ENCODE measurements at places on chromosomes 3 and 15.

DNA sequence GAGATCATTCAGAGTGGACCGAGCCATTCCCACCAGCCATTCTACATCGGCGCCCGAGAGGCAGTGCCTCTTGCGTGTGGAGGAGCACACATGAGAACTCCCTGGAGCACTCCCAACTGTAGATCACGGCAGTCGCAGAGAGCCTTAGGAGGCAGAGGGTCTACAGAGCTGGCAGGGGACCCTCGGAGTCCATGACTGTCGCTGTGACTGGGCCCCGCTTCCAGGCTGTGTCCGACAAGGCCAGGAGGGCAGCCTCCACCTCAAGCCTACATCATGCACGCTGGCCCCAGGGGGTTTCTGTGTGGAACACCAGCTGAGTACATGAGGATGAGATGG lies 159.0 kb downstream of the CHSY1 start:
- DNase-seq: no peak

- no peak for DNase-seq
Measured at GRCh38 chr15:45891766-45892165, 256.9 kb downstream of the SQOR start.

GRCh38 chr15:38088971-38089370 lies 154.5 kb downstream of the TMCO5A start:
- no peak for DNase-seq

GRCh38 chr3:194083637-194084224 lies 52.2 kb upstream of the HES1 start:
- no peak for DNase-seq

- DNase-seq: no peak
Measured at GRCh38 chr3:73148206-73148605, 86.7 kb downstream of the EBLN2 start.

GRCh38 chr3:52809662-52810377 lies 15.2 kb downstream of the ITIH3 start:
- no peak for DNase-seq

DNA sequence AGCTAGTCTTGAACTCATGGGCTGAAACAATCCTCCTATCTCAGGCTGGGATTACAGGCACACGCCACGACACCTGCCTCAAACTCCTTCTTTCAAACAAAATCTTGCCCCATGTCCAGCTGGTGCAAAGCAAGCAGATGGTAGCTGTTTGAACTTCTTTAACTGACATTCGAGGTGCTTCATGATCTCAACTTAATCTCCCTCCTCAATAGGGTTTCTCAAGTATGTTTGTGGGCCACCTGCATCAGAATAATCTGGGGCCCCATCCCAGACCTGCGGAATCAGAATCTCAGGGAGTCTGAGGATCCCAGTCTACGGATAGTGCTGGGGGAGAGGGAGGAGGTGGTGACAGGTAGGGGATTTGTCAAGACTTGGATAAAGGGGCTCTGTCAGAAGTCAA lies 20.9 kb upstream of the TRH start:
- no peak for DNase-seq

DNA sequence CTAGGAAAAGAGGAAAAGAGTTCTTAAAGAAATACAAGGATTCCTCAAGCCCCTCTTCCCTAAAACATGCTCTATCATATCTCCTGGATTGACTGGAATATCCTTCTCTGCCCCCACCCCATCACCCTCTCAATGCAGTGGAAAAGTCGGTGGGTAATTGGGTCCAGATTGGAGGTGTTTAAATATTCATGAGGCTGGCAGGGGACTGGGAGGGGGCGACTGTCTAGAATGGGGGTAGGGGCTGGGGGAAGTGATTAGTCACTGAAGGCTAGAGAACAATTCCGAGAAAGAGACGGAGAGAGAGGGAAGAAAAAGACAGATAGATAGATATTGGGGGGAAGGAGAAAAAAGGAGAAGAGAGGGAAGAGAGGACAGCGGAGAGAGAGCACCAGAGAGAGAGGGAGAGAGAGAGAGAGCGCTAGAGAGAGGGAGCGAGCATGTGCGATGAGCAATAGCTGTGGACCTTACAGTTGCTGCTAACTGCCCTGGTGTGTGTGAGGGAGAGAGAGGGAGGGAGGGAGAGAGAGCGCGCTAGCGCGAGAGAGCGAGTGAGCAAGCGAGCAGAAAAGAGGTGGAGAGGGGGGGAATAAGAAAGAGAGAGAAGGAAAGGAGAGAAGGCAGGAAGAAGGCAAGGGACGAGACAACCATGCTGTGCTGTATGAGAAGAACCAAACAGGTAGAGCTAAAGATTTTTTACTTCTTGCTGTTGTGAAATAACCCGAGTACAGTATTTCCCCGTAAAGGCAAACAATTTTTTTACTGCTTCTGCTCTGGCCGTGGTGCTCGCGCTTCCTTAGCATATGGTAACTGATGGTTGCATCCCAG lies at the start of gene GAP43:
GAP43 (plus strand) TSS at position 467 of the 825 bp plus-strand sequence; CDS start at position 647, 180 bp downstream.
- DNase-seq: no peak
